Germinal center (tissue), 1 donor: ENCODE measurements at places on chromosomes 3 and 15.

- no peak for DNase-seq
These were observed 45.5 kb downstream of the ISG20 start for GRCh38 chr15:88684345-88684744.

GRCh38 chr3:40714771-40715345 is 190.1 kb downstream of the ZNF621 start:
- DNase-seq: no peak

- no peak for DNase-seq
These were observed 100.8 kb upstream of the SLC6A6 start for GRCh38 chr3:14301558-14301957.

DNA sequence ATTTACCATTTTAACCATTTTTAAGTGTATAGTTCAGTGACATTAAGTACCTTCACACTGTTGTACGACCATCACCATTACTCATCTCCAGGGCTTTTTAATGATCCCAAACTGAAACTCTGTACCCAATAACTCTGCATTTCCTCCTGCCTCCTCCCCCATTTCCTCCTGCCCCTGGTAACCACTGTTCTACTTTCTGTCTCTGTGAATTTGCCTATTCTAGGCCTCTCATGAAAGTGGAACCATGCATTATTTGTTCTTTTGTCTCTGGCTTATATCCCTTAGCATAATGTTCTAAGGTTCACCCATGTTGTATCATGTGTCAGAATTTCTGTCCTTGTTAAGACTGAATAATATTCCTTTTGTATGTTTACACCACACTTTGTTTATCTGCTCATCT is 154.2 kb downstream of the MECOM start:
- DNase-seq: no peak

GRCh38 chr3:69738859-69739203 is 433 bp upstream of the MITF start:
- DNase-seq: no peak

- DNase-seq: no peak
These were observed 155.5 kb downstream of the POLR2M start for GRCh38 chr15:57861815-57862586.

DNA sequence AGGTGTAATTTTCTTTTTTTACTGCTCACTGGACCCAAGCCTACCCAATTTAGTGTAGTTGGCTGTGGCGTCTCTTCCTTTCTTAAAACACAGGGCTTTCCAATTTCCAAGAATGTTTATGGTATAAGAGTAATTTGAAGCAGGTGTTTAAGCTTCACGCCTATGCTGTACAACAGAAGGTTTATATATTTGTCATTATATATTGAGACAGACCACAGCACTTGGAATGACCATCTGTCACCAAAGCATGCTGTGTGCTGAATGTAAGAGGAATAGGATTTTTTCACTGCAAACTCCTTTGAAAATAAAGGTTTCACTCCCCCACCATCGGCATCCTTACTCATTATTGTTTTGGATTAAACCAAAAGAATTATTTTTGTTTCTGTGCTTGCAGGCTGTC is 325.7 kb downstream of the OTOL1 start:
- DNase-seq: no peak

DNA sequence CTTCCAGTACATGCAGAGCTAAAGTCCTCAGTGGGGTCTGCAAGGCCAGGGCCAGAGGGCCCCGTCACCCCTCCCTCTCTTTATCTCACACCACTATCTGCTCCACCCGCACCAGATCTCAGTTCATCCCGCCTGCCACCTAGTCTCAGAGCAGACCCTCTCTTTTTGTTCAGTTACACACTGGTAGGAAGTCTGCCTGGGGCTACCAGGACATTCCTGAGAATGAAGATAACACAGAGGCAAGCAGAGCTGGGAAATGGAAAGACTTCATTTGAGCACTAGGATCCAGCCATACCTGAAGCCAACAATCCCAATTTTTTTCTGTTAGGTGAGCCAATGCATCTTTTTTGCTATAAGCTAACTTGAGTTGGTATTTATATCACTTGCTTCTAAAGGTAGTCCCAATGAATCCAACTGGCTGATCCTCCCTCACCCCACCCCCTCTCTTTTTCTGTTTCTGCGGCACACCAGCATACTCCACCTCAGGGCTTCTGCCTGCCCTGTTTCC is 24.5 kb downstream of the ATP2B2 start:
- DNase-seq: no peak

- no peak for DNase-seq
These were observed 118.4 kb upstream of the TPRG1 start for GRCh38 chr3:189053322-189053721.

DNA sequence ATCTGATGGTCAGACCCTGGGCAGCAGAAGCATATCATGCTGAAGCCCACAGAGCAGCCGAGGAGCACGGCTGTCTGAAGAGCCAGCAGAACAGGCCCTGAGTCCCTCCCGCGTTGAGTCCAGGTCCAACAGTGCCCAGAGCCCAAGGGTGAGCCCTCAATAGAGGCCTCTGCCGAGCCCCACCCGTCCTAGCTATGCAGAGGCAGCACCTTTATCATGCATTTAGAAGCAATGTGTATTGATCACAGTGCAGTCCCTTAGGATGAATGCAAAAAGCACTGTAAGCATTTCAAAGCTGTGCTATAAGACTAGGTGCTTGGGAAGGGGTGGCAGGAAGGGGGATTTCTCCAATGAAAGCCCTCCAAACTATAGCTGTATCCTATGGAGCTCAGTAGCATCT is 208.5 kb downstream of the GABRB3 start:
- no peak for DNase-seq

GRCh38 chr3:149535333-149535685 is 60.8 kb downstream of the TM4SF4 start:
- no peak for DNase-seq

- DNase-seq: no peak
These were observed 12.0 kb upstream of the TASOR start for GRCh38 chr3:56694867-56695683.

GRCh38 chr3:65548848-65549625 is 489.7 kb downstream of the MAGI1 start:
- DNase-seq: no peak

GRCh38 chr15:44441095-44441501 is 13.7 kb downstream of the CTDSPL2 start:
- DNase-seq: no peak

GRCh38 chr3:38840987-38841386 is 25.0 kb upstream of the SCN10A start:
- DNase-seq: no peak

GRCh38 chr3:52456800-52457183 is 1.4 kb downstream of the NISCH start:
- no peak for DNase-seq

DNA sequence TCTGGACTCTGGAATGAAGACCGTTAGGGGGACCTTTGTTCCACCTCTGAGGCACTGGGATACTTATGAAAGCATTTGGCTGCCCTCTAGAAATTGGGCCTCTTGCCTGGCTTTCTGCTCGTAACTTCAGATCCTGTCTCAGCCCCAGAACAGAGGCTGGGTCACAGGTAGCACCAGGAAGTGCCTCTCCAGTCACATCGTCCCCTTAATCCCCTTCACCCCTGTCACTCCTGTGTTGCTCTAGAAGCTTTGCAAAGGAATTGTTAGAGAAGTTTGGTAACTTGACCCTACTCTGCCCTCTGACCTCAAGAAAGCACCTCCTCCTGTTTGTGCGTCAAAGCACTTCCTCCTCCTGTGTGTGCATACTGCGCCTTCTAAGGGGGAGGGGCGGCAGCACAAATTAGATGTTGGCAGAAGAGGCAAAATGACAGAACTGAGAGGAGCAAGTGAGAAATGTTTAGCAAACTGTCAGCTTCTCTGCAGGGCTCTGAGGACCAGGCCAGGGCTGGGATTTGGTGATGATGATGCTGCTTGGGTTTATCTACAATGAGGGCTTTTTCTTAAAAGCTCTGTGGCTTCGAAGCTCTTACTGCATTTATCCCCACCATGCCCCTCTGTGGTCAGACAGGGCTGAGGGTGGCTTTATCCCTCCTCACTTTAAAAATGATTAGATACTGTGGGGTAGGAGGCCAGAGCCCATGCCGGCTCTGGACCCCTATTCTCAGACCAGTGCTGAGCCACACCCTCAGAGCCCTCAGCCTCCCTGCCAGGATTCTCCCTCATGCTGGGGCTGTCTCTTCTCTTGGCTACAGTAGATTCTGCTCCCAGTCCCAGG is 76.2 kb downstream of the LARS2 start:
- no peak for DNase-seq

DNA sequence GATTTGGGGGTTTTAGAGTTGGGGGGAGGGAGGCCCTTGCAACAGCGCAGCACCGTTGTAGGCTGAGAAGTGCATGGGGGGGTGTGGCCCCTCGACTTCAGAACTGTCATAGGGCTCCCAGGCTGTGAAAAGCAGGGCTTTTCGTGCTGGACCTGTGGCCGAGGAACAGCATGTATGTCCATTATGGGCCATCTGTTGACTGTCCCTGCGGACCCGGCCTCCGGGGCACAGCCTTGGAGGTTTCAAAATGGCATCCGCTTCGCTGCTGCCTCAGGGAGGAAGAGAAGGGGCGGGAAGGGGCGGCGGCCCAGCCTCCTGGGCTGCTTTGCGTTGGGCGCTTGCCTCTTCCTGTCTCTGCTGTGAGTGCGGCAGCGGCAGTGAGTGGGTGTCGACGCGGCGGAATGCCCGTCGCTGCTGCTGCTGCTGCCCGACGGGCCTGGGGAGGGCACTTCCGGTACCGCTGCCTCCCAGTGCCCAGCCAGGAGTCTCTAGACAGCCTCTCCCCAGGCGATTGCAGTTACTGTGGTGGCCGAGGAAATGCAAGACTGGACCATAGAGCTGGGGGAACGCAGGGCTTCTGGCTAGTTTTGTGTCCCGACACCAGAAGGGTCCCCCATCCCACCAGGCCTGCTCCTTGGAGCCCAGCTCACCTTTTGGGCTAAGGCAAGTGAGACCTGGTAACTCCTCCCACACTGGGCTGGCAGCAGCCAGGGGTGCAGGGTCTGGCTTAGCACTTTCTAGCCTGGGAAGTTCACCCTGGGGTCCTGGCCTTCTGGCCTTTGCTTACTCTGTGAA is 1.9 kb downstream of the GNAI2 start:
- peak; percentile 88 for DNase-seq

DNA sequence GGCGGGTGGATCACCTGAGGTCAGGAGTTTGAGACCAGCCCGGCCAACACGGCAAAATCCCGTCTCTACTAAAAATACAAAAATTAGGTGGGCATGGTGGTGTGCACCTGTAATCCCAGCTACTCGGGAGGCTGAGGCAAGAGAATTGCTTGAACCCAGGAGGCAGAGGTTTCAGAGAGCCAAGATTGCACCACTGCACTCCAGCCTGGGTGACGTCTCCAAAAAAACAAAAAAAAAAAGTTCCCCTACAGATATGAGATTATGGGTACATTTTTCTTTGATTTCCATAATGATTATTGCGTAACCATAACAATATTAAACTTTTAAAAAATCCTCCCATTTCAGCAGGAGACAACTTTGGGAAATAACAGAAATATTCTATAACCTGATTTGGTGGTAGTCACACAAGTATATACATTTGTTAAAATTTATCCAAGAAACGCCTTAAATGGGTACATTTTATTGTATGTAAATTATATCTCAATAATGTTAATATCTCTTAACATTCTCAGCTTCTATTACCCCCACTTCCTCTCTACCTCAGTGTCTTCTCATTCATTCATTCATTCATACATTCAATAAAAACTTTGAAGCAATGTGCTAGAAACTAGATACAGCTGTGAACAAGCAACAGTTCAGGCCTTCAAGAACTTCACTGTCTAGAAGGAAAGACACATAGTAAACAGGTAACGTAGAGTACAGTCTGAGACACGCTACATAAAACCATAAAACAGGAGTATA is 6.6 kb downstream of the UBR1 start:
- DNase-seq: no peak

- no peak for DNase-seq
These were observed 321.7 kb upstream of the FRG2C start for GRCh38 chr3:75342425-75342824.

DNA sequence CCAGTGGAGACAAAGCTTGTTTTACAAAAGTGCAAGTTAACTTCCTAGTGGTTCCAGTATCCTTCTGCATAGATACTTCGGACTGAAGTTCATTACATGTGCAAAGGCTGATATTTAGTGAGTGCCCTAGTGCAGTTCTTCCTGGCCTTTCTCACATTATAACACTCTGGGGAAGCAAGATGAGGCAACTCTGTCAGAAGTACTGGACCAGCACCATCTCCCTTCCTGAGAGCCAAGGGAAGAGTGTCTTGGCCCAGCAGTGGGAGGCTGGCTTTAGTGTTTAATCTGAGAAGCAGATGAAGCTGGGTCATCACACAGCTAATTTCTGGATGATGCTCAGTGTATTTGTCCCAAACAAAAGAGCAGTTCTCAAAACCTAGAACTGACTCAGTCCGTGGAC is 397.7 kb downstream of the CACNA2D3 start:
- DNase-seq: no peak

GRCh38 chr3:191373327-191373726 is 43.0 kb upstream of the UTS2B start:
- no peak for DNase-seq

DNA sequence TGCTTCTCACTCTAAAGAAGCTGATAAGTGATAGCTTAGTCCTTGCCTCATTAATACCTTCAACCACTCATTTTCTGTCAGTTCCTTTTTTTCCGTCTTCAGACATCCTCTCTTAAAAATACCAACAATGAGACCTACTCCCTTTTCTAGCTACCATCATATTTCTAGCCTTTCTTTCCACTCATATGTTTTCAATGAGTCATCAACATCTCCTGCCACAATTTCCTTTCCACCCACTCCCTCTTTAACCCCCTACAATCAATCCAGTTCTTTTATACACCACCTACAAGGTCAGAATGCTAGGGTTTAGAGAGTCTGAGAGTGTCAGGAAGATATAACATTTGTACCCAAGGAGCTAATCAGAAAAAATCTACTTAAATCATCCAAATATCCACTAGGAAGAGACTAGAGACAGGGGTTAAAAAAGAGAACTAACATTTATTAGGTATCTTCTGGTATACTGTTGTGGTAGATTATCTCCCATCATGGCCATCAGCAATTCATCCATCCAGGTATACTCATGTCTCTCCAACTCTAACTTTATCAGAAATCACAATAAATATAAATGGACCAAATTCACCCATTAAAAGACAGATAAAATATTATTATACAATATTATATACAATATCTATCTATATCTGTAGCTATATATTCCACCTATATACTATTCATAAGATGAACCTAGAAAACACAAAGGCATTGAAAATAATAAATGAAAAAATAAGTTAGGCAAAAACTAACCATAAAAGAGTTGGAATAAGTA is 42.5 kb downstream of the MYLK start:
- no peak for DNase-seq

- no peak for DNase-seq
These were observed 404.6 kb downstream of the SI start for GRCh38 chr3:164673738-164674137.

DNA sequence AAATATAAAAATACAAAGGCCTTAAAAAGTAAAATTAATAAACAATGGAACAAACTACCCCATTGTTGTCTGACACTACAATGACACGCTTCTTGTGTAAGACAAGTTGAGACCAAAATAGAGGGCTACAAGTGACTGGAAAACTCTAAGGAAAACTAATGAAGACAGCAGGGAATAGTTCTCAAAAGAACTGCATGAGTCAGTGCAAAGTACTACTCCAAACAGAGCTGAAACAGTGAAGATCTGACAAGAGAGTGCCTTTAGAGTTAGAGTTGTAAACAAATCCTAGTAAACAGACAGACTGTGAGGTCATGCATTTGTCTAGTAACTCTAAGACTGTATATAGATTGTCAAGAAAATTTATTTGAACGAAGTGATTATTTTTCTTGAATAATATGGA is 233.9 kb downstream of the BBX start:
- DNase-seq: no peak

GRCh38 chr3:86175593-86176444 is 815.1 kb downstream of the VGLL3 start:
- DNase-seq: no peak
